Subcutaneous preadipocyte (primary cell): ENCODE measurements at places on chromosomes 4 and X. TPM values are rescaled to one million over a fixed set of nuclear protein-coding genes. Genes with fewer than 3 reads are reported as not detected.

HEPH gene
- total RNA-seq, result 4.7 and 10.3 TPM in 2 replicates

MAGEC2 gene
- not detected in 2 replicates for total RNA-seq

TRMT44 gene
- 17.6 and 20.2 TPM in 2 replicates for total RNA-seq

SLC9A6 gene
- total RNA-seq, result 15.8 and 20.7 TPM in 2 replicates

SLIT2 gene
- 19.8 and 29.1 TPM in 2 replicates for total RNA-seq

BEND4 gene
- not detected in 2 replicates for total RNA-seq

RASSF6 gene
- total RNA-seq, result under 0.01 TPM in 1 of 2 replicates, not detected in the other

STK26 gene
- 8.1 and 14.3 TPM in 2 replicates for total RNA-seq
